NCI-H510A (cell line): ENCODE measurements at places on chromosomes 3 and 15.

DNA sequence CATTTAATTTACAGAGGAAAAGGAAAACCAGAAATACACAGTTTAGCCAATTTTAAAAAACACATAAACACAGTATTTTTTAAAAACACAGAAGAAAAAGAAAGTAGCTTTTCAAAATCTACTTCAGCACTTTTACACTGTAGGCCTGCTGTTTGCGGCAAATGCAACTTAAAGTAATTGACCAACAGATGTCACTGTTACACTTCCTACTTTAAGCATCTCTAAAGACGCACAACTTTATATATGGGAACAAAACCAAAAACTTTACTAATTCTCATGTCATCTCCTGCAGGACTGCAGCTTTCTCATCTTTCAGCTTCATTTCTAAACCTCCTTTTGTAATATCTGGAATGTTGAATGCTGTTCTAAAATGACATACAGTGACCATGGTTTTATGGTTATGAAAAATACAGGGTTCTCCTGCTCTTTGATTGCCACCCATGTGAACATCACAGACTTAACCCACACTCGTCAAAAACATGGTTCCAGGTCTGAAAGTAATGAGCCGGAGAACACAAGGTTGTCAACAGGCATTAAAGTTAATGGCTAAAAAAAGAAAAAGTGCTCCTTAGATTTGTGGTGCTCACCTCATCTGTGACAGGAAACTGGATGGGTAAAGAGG is 107.9 kb downstream of the FMN1 start:
- DNase-seq: no peak

- no peak for DNase-seq
Measured at GRCh38 chr15:30788595-30788994, 115.1 kb upstream of the FAN1 start.

DNA sequence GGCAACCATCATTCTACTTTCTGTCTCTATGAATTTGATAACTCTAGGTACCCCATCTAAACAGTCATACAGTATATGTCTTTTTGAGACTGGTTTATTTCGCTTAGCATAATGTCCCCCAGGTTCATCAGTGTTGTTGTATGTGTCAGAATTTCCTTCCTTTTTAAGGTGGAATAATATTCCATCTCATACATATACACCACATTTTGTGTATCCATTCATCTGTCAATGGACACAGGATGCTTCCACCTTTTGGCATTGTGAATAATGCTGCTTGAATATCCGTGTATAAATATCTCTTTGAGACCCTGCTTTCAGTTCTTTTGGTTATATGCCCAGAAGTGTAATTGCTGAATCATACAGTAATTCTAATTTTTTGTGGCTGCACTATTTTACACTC is 10.4 kb upstream of the ZFAND6 start:
- no peak for DNase-seq

- no peak for DNase-seq
Measured at GRCh38 chr3:150760431-150761200, 2.4 kb downstream of the SIAH2 start.

DNA sequence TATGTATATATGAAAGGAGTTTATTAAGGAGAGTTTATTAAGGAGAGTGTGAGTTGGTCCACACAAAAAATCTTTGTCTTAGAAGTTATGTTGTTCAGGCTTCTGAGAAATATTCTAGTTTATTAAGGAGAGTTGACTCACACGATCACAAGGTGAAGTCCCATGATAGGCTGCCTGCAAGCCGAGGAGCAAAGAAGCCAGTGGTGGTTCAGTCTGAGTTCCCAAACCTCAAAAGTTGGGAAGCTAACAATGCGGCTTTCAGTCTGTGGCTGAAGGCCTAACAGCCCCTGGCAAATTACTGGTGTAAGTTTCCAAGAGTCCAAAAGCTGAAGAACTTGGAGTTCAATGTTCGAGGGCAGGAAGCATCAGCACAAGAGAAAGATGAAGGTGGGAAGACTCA is 42.4 kb upstream of the DAZL start:
- no peak for DNase-seq

- DNase-seq: no peak
Measured at GRCh38 chr3:43473244-43473643, 148.6 kb downstream of the ANO10 start.

DNA sequence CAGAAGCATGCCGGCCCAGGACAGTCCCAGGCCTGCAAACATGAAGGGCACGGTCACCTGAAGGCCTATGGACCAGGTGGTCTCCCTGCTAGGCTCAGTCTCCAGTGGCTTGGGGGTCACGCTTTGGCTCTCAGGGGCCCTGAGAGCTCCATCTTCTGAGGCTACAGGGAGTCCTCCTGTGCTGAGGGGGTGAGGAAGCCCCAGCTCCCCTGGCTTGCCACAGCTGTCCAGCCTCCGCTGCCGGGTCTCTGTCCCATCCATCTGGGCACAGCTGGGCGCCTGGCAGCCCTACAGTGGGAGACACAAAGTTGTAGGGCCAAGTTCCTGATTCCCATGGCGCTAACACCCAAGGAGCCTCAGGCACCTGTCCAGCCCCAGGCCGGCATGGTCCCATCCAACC is 16.0 kb downstream of the SLC41A3 start:
- no peak for DNase-seq

DNA sequence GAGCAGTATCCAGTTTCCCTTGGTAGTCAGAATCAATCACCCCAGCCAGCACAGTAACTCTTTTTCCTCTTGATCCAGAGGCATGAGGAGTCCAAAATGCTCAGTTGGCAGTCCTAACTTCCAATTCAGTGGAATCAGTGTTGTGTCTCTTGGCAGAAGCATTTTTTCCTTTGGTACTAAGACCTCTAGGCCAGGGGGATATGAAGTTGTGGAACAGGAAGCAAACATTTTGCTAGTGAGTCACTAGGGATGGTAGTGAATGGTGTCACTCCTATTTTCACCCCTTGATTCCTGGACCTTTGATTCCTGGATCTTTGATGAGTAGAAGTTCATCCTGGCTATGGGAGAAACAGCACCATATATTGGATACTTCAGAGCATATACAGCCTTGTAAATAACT is 70.5 kb upstream of the ALDH1A3 start:
- no peak for DNase-seq

DNA sequence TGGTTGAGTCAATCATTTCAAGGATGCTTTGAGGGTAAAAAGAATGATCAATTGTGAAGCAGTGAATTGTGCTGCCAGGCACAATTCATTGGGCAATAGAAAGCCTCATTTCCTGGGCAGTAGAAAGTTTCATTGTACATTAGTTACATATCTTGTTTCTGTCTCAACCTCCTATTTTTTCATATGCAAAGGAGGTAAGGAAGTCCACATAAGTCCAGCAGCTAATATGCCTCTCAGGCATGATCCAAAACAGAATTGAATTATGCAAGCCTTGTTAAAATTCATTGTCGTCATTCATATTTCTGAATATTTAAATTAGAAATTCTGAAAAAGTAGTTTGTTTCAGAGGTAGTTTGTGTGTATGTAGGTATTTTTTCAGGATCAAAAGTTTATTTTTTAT is 65.8 kb downstream of the TFRC start:
- DNase-seq: no peak

DNA sequence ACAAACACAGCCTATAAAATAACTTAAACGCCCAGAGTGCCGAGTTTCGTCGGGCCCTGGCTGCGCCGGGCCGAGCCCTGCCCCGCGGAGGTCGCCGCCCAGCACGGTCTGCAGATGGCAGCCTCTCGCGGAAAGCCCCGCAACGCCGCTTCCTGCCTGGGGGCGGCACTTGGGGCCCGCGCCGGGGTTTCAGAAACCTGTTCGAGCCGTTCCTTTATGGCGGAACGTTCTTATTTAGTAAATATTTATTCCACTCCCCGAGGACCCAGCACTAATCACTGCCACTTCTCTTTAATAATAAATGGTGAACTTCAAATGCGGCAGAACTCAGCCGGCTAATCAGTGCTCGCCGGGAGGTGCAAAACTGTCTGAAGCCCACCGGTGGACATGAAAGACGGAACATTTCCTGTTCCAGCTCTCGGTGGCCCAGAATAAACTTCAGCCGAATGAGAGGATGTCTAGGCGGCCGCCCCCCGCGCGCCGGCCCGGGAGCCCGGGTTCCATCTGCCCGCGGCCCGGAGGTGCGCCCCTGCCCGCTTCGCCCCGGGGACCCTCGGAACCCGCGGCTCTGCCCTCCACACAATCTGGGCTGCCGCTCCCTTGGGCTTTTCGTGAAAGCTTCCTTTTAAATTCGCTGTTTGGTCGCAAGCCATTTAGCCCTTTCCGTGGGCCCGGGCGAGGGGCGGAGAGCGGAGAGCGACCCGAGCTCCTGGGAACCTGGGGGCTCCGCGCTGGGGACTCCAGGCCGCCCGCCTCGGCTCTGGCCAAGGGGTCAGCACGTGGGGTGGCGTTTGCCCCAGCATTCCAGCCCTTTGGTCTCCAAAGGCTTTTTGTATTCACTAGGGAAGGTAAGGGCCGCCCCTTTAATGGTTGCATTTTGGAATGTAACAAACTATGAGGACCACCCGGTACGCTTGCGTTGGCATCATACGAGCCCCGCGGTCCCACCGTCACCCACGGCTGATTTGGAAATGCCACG is 110.8 kb upstream of the ATP11B start:
- peak; percentile 46 for DNase-seq

DNA sequence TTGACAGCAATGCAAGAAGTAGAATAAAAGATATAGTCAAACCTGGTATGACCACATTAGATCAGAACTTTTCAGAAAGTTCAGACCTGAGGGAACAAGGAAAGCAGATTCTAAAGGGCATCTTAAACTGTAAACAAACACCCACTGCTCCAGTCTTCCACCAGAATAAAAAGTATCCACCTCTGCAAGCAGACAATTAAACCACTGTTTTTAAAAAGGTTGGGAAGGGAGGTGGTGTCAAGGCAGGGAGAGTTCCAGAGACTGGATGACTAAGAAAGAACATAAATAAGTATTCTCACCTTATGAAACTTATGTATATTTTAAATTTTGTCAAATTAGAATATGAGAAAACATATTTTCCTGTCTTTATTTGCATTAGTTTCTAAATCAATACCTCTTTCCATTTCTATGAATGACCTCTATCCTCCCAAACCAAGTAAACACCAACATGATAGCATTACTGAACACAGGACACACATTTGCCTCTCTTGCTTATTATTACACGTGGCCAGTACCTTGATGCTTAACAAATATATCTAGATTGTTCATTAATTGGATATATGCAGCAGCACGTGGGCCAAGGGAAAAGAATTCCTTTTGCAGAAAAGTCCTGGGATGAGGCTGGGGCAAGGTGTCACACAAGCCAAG is 31.6 kb downstream of the PIK3CB start:
- DNase-seq: no peak

DNA sequence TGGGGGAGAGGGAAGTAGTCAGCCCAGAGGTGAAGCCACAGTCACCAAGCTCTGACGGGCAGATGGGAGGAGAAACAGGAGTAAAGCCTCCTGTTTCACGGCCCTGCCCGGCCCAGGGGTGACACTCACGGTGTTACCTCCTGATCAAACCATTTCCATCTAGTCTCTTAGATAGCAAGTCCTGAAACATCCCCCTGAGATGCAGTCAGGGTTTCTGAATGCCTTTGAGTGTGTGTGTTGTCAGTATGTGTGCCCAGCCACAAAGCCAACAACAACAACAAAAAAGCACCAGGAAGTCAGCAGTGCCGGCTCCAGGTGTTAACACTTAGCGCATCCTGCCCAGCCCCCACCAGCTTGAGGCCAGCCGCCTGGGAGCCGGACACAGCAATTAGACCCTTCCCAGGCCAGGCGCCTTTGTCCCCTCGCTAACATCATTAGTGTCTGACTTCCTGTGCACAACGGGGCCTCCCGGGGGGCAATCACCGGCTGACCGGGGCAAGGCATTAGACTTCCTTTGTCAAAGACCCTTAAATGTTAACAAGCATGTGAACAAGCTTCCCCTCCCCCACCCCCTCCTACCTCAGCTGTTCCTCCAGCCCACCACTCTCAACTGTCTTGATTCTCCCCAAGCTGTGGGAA is 34.5 kb downstream of the IL17RD start:
- peak; percentile 45 for DNase-seq

DNA sequence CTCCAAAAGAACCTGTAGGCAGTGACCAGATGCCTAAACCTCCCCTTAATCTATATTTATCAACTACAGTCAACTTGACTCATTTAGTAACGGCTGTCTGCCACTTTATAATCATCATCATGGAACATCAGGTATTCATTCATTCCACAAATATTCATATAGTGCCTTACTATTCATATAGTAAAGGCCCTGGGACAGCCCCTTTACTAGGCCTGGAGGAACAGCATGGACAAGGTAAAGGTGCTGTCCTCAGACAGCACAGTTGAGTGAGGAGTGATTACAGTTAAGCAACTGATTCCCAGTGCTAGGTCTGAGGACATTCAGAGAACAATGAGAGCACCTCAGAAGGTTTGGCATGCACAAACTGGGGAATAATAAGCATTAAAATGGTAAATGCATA is 346.5 kb upstream of the RORA start:
- DNase-seq: no peak

- DNase-seq: peak; percentile 1
Measured at GRCh38 chr3:97579365-97579764, 185.2 kb upstream of the ARL6 start.

- DNase-seq: no peak
Measured at GRCh38 chr15:88335074-88335473, 78.5 kb upstream of the NTRK3 start.
